ENCODE measurements at places on chromosomes 3 and 15.

GRCh38 chr15:28947221-28947674 is 61.5 kb downstream of the APBA2 start:
- no peak for DNase-seq

DNA sequence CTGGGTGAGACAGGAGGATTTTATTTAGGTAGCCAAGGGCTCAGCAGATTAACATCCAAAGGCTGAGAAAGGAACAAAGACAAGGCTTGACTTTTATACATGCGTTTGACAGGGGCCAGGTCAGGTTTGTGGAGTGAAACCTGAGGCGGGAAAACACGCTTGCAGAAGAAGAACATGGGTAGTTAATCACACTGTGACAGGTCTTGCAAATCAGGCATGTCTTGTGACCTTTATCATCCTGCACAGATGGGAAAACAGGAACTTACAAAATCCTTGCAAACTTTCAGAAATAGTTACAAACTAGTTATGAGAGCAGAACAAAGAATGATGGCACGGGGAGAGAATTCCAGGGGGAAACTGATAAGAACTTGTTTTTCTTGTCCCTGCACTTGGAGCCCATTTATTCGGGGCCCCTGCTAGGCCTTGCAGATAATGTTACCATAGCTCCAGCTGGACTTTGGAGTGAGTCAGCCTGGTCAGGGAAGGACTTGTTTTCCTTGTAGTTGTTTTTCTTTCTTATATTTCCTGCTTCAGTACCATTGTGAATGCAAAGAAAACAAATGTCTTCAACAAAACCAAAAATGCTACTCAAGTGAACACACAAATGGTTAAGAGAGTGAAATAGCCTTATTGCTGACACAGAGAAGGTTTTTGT is 965.9 kb upstream of the ROBO1 start:
- DNase-seq, result no peak

DNA sequence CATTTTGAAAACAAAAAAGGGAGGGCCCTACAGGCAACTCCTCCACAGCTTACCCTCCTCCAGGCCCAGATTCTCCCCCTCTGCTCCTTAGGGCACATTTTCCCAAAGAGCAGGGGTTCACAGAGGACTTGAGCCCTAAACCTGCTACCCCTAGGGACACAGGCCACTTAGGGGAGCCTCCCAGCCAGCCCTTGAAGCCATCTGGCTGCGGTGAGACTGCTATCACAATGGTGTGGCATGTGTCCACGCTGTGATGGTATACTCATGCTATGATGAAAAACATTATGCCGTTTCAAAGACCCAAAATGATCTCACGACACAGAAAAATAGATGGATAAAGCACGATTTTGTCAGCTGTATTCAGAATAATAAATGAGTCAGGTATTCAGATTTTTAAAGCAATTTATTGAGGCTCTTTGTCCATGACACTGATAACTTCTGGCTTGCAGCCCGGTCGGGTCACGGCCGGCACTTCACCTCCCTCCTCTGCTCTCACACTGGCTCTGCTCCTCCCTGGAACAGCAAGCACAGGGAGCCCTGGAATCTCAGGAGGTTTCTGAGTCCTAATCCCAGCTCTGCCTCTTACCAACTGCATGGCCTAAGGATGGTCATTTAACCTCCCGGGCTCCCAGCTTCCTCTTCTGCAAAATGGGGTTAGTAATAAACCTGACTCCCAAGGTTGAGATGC is 115.3 kb downstream of the MEGF11 start:
- no peak for DNase-seq

- DNase-seq, result no peak
These were observed 17.3 kb upstream of the HDAC11 start for GRCh38 chr3:13462822-13463221.

GRCh38 chr15:100042558-100042957 is 299.2 kb downstream of the ADAMTS17 start:
- DNase-seq, result no peak

GRCh38 chr15:95468820-95469219 is 861.7 kb upstream of the NR2F2 start:
- DNase-seq, result no peak

- DNase-seq, result no peak
These were observed 39.7 kb downstream of the TBC1D2B start for GRCh38 chr15:78037779-78038305.

DNA sequence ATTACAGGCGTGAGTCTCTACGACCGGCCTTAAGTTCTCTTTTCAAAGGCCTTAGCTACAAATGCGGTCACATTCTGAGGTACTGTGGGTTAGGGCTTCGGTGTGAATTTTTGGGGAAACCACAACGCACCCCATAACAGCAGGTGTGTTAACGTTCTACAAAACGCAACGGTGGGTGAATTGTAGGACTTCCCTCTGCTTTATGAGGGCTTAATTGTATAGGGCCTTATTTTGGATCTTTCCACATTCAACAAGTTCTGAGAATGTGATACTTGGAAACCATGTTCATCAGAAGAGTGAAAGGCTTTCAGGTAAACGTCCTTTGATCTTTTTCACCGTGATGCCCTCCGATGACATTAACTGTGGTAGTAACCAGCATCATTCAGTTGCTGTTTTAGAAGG is 998.6 kb upstream of the CFAP20DC start:
- peak; percentile 63 for DNase-seq

GRCh38 chr3:53114412-53115074 is 15.7 kb downstream of the RFT1 start:
- peak; percentile 49 for DNase-seq

GRCh38 chr3:185935465-185936272 is 2.1 kb downstream of the TRA2B start:
- DNase-seq, result no peak

DNA sequence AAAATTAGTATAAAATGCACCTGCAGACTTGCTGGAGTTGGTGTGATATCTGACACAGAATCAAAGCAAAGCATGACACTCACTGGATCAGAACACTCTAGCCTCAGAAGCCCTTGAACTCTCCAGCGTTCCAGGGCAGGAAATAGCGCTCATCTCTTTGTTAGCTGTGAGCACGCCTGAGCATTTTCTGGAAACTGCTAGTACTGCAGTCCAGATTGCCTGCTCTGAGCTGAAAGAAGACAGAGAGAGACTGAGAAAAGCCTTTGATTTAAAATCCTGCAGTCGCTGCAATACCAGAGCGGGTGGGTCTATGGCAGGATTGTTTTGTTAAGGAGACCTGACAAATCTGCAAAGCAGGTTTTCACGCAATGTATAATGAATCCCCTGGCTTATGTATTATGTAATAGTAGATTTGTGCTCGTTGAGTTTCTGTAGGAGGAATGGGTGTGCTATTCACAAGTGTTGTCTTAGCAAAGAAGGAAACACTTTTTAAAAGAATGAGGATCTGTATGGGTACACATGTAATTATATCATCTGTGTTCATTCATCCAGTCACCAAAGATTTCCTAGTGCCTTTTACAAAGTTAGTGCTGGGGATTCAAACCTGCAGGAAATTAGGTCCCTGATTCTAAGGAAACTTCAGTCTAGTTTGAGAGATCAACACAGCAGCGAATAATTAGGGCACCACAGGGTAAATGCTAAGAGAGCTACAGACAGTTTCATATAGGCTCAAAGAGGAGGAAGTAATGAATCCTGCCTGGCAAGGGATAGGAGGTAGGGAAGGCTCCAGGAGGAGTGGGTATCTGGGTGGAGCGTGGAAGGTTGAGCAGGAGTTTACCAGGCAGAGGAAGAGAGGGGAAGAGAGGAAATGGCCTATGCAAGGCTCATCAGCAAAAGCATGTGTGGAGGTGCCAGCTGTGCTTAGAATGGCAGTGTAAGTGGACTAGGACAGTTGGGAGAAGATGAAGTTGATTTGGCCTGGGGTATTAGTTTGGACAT is 26.1 kb upstream of the MGLL start:
- DNase-seq, result no peak

GRCh38 chr3:10823516-10823818 is 7.4 kb downstream of the SLC6A11 start:
- no peak for DNase-seq
